ENCODE measurements at places on chromosomes 11 and 22. TPM values are rescaled to one million over a fixed set of nuclear protein-coding genes. Genes with fewer than 3 reads are reported as not detected.

The CCDC81 gene
- 0.25 TPM for total RNA-seq

The DNHD1 gene
- total RNA-seq: 2.8 TPM

The MS4A8 gene
- not detected for total RNA-seq

The P4HA3 gene
- total RNA-seq: 40.6 TPM
